Esophagus squamous epithelium (tissue), 5 donors: ENCODE measurements at places on chromosomes 13 and 19.

DNA sequence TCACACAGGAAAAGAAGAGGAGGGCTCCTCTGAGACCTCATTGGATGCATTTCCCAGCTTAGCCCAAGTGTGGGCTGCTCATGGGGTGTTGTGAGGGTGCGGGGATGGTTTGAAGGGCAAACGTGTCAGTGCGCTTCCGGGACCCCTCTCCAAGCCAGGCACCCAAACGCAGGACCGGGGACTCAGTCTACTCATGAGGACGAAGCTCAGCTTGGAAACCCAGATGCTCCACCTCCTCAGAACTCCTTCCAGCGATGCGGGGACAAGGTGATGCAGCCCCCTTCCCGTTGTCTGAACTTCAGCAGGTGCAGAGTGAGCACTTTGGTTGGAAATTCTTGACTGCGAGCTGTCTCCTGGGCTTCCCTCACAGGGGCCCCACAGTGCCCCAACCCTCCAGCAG lies 33.1 kb upstream of the MTIF3 start:
- no peak for DNase-seq

DNA sequence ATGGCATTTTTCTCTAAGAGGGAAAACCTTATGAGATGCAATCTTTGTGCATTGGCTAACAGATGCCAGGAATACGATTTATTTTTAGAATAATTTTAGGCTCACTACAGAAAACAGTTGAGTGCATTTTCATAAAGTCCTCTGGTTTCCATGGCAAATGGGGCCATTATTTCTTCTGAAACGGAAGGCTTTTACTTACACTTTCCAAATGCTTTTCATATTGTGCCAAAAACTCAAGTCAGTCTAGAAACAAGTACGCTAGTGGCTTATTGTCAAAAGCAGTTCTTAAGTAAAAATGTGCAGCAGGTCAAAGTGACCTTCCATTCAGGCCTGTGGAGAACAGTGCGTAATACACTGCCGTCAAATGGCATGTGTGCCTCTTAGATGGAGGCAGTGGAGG lies 628.7 kb downstream of the EFNB2 start:
- no peak for DNase-seq

GRCh38 chr19:1366899-1367870 lies 16.5 kb upstream of the NDUFS7 start:
- no peak for DNase-seq

- DNase-seq, result no peak
These were observed 29.7 kb upstream of the KL start for GRCh38 chr13:32986552-32986951.
